ENCODE measurements at places on chromosomes 1 and 21.

GRCh38 chr1:34415140-34415539 lies 238.4 kb downstream of the C1orf94 start:
- DNase-seq = no peak

- DNase-seq = no peak
Measured at GRCh38 chr21:45499201-45499750, 43.0 kb downstream of the SLC19A1 start.

- DNase-seq = peak; percentile 37
Measured at GRCh38 chr1:3453891-3454810, at the start of gene ARHGEF16. Gene ARHGEF16, plus strand, starts transcription at chr1:3454665. Its CDS starts 8,420 bp downstream, at chr1:3463085.

- no peak for DNase-seq
Measured at GRCh38 chr1:245621589-245621988, 466.8 kb downstream of the KIF26B start.

- no peak for DNase-seq
Measured at GRCh38 chr1:228987736-228988506, 252.6 kb downstream of the RHOU start.

GRCh38 chr1:40392221-40392620 lies 18.7 kb downstream of the SMAP2 start:
- no peak for DNase-seq

DNA sequence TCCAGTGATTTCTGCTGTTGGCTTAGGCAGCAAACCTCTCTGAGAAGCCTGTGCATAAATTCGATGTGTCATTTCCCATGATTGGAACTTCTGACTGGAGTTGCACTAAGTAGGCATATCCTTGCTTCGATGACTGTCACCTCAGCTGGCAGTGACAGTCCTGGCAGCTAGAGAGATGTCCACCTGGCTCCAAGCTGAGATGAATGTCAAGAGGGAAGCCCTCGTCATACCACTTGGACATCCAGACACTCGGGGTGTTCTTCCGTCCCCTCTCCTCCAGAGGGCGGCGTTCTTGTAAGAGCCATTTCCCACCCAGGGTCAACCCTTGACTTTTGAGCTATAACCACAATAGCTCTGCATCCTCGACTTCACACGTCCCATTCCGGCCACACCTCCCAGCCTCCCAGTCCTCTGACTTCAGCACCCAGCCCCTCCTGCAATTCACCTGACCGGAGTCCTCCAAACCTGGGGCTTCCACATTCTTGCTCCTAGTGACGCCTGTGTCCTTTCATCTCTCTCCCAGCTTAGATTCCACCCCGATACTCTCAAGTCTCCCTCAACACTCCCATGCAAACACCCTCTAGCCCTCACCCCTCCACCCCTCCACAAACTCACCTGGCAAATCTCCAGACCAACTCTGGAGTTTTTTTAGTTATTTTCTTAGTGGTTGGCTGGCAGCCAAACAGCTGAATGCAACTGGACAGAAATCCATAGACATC lies 17.3 kb downstream of the CA6 start:
- DNase-seq = peak; percentile 41

- DNase-seq = no peak
Measured at GRCh38 chr1:71027991-71028390, 19.6 kb downstream of the PTGER3 start.

- no peak for DNase-seq
Measured at GRCh38 chr1:41521766-41522165, 37.3 kb upstream of the EDN2 start.

GRCh38 chr1:177858332-177858821 lies 111.5 kb downstream of the SEC16B start:
- no peak for DNase-seq

DNA sequence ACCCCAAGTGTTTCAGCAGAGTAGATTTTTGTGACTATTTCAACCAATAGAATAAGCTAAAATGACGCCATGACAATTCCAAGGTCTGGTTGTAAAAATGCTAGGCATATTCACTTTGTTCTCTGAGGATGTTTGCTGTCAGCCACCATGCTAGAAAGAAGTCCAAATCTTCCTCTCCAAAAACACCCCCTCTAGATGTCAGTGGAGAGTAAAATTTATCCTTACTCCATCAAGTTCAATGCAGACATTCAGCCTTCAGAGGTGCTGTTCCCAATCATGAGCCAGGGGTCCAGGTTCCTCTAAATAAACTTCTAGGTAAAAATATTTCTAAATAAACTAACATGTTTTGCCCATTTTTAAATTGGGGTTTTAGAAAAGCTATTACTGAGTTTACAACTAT lies 395.4 kb upstream of the ADAMTS5 start:
- no peak for DNase-seq

DNA sequence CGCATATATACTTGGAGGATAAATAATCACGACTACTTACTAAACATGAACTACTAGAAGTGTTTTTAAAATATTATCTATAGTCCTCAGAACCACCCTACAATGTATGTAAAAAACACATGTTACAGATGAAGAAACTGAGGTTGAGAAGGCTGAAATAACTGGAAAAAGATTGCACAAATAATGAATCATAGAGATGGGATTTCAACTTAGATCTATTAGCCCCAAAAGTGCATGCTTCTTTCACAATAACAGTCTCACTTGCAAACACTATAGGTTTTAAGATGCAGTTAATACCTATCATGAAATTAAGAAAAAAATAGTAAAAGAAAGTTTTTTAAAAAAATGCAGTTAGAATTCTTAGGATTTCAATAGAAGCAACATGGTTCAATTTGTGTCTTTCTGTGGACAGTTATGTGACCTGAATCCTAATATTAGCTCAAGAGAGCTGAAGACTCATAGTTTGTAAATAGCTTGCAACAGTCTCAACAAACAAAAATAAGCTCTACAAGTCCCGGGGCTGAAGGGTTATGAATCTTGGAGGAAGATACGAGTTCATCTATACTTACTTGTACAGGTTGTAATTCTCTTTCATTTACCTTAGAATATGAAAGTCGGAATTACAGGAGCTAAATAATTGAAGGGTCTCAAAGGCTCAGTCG lies 58.6 kb upstream of the NTPCR start:
- no peak for DNase-seq

DNA sequence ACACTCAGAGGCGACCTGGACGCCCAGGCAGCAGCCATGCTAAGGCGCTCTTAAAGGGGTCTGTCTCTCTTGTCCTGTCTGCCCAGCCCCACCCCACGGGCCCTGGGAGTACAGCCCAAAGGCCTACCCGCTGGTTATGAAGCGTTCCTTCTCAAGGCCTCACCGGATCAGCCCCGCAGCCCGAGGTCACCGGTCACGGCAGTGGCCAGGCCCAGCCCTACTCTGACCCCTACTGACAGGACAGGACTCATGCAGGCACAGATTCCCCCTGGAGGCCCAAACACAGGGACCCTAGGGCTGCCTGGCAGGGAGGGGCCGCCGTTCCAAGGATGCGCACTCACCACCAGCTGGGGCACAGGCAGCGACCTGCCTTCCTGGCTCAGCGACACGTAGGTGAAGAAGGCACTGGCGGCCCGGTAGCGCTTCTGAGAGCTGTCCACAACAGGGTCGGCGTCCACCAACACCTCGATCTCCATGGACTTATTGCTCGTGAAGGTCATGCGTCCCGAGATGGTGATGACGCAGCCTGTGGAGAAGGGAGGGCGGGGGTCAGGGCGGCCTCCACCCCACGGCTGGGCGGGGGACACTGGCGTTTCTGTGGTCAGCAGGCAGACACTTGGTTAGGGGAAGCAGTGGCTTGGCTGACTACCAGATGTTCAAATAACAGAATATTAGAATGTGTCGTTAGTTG lies 20.0 kb upstream of the GPR153 start:
- DNase-seq = no peak

GRCh38 chr1:73096841-73097240 lies 814.5 kb upstream of the NEGR1 start:
- no peak for DNase-seq

- DNase-seq = no peak
Measured at GRCh38 chr1:234532503-234532922, 53.5 kb upstream of the TARBP1 start.

GRCh38 chr1:56137521-56138505 lies 441.6 kb downstream of the PLPP3 start:
- DNase-seq = no peak

- no peak for DNase-seq
Measured at GRCh38 chr1:54567961-54568360, 19.9 kb downstream of the ACOT11 start.

GRCh38 chr1:36323636-36324352 lies at the start of gene EVA1B:
Gene EVA1B, minus strand, starts transcription at chr1:36323645. Its CDS starts 608 bp downstream, at chr1:36323037.
- peak; percentile 47 for DNase-seq

DNA sequence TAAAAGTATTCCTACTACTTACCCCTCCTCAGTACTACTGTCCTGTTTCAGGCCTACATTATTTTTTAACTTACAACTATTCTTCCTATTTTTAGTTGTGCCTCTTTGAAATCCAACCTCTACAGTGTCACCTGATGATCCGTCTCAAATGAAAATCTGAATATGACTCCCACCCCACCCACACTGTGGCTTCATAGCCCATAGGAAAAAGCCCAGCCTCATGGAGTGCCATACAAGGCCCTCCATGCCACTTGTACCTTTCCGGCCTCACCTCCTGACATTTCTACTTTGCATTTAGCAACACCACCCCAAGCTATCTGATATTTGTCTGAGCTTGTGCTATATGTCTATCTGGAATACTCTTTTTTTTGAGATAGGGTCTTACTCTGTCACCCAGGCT lies 49.3 kb downstream of the TRAF5 start:
- no peak for DNase-seq

GRCh38 chr1:205991237-205991636 lies 12.0 kb downstream of the RAB7B start:
- DNase-seq = no peak

DNA sequence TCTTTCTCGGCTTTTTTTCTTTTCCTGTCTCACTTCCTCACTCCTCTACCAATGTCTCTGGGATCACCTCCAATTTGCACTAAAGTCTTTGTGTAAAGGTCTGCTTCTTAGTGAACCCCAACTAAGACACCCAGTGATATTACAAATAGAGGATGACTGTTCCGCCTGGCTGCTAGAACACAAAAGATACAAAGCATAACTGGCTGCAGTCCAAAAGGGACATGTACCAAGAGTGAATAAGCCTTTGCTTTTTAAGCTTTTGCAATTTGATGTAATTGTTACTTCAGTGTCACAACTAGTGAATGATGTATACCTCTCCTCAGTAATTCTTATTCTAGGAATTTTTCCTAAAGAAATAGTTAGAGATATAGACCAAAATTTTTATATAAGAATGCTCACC lies 82.8 kb upstream of the BEND5 start:
- DNase-seq = no peak

DNA sequence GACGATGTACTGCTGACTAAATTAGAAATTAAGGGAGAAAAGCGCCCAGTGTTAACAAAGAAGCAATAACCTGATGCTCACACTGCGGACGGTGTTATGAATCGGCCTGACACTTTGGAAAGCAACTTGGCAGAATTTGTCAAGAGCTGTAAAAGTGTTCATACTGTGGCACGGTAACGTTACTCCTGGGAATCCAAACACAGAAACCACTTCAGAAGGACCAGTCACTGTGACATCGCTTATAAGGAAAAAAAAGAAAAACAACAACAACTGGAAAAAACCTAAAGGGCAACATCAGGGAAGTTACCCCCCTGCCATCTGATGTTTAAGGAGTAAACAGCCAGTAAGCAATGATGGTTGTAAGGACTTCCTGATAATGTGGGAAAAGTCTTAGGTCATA lies 27.7 kb downstream of the CAPZB start:
- no peak for DNase-seq

DNA sequence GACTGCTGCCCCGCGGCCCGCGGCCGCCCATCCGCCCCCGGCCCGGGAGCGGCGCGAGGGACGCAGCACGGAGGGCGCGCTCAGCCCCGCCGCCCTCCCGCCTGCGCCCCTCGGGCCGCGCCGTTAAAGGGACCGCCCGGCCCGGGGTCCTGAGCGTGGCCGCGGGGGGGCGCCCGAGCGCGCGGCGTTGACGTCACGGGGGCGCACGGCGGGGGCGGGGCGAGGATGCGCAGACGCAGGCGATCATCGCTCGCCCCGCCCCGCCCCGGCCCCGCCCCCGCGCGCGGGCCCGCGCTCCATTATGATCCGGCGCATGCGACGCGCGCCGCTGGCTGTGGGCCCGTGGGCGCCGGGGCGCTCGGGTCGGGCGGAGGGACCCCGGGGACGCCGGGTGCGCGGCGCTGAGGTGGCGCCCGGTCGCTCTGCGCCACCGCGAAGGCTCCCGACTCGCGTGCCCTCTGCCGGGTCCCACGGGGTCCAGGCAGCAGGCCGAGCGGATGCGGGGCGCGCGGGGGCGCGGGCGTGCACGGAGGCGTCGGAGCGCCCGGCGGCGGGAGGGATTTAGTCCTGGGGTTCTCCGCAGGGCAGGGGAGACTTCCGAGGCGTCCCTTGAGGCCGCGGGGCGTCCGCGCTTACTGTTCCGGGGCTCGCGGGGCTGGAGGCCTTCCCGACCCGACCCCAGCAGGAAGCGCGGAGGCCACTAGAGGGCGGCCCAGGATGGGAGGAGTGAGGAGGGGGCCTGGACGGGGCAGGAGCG lies at the start of gene DVL1:
DVL1 (minus strand) TSS at position 163 of the 757 bp plus-strand sequence. CDS start 353 bp downstream, outside the sequence.
- DNase-seq = peak; percentile 74

DNA sequence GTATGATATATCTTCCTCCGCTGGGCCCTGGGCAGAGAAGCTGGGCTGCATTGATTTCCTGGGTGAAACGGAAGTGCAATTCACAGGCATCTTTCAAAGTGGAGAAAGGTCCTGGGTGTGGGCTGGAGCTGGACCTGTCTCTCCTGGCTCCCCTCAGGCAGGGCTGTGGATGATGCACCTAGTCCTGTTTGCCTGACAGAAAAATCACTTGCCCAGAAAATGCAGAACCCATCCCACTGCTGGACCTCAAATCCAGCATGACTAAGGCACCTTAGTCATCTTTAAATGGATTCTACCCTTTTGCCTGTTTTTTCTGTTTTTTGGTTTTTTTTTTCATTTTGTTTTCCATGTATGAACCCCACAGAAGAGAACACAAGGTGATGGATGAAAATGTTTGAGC lies 49.7 kb downstream of the MYSM1 start:
- DNase-seq = no peak

- DNase-seq = no peak
Measured at GRCh38 chr1:30982937-30983336, 74.4 kb upstream of the SDC3 start.

DNA sequence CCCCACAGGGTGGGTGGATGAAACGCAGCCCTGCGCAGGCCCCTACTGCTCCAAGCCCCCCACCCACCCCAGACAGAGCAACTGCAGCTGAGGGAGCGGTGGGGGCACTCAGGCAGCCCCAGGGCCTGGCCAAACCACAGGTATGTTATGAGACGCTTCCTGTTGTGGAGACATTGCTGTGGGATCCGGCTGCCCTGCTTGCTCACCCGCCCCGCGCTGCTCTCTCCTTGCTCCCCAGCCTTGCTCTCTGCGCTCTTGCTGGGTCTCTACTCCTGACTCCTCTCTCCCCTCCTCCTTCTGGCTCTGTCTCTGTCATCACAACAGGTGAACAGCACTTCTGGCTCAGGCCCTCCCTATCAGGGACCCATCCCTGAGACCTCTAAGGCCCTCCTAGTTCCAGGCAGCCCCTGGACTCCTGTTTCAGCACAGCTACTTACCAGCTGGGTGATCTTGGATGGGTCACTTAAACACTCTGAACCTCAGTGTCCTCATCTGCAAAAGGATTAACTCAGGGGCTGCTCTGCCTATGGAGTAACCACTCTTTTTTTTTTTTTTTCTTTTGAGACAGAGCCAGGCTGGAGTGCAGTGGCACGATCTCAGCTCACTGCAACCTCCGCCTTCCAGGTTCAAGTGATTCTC lies 15.9 kb downstream of the COL8A2 start:
- DNase-seq = peak; percentile 42

Measured in CD4-positive, alpha-beta T cell treated with Interleukin-4 for 1 hour (primary cell).